Neural progenitor cell (in vitro differentiated cells): ENCODE measurements at places on chromosomes 12 and 14.

DNA sequence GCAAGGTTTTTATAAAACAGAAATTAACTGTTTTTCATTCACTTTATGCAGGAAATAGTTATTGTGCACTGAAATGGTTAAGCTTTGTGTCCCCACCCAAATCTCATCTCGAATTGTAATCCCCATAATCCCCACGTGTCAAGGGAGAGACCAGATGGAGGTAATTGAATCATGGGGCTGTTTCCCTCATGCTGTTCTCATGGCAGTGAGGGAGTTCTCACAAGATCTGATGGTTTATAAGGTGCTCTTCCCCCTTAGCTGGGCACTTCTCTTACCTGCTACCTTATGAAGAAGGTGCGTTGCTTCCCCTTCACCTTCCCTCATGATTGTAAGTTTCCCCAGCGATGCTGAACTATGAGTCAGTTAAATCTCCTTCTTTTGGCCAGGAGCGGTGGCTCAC, 123.9 kb downstream of the TMTC2 start:
- DNase-seq = no peak

- DNase-seq = peak; percentile 74
Measured at GRCh38 chr14:52950410-52950897, 396 bp downstream of the FERMT2 start.

DNA sequence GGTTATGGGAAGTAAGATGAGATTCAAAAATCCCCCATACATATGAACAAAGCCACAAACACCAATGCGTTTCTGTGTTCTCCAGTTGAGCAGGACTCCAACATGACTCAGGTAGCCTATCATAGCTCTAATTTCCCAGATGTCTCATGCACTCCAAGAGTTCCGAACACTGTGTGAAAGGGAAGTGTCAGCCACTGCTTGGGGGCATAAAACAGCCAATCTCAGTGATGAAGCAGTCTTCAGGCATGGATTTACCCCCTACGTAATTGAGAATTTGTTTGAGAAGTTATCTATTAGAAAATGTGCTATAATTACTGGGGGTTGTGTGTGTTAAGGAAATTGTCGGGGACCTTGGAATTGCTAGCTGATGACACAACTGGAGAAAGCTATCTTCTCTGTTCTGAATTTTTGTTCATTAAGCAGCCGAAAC, 153.9 kb upstream of the AVPR1A start:
- DNase-seq = no peak

DNA sequence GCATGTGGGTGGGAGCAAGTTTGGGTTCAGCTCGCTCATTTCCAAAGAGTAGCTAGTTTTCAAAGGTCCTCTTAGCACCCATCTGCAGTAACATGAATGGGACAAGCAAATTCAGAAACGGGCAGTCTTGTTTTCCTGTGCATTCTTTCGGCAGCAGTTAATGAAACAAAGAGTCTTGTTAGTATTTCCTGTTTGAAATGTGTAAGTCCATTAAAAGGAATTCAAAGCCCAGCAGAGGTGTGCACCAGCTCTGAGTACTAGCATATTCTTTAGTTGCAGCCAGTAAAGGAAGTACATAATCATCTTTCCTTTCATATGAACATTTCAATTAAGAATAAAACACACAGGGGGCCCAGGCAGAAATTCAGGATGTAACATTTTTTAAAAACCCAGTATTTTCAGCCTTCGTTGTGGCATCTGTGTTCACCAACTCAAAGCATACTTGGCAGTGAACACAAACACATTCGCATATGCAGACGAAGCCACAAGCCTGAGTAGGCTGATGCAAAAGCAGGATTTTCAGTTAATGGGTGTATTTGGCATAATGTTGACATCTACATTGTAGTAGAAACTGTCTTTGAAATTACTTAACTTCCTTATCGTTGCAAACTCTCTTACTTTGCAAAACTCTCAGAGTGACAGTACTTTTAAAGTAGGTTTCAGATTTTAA, 570.0 kb upstream of the FLRT2 start:
- DNase-seq = no peak

- DNase-seq = no peak
Measured at GRCh38 chr12:91316161-91316906, 133.7 kb upstream of the DCN start.

GRCh38 chr12:52513736-52514135, 6.5 kb downstream of the KRT5 start:
- DNase-seq = no peak

- no peak for DNase-seq
Measured at GRCh38 chr12:119229205-119229604, 50.5 kb downstream of the HSPB8 start.

GRCh38 chr14:69270795-69271708, 11.1 kb downstream of the GALNT16 start:
- DNase-seq = no peak

DNA sequence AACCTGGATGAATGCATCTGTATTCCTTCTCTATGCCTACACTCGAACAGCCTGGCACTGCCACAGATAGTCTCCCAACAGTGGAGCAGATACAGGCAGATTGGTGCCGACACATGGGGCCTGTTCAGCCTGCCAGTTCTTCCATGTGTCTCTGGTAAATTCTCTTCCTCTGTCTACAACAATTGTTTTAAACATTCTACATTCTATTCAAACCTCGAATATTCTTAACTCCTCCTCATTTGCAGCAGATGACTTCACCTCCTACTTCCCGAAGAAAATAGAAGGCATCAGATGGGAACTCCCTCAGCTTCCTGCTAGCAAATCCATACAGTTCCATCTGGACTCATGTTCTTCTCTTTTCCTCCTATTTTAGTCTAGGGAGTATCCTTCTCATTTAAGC, 43.1 kb upstream of the OTOGL start:
- no peak for DNase-seq

- DNase-seq = no peak
Measured at GRCh38 chr14:54591461-54591860, 24.5 kb downstream of the SAMD4A start.
